ENCODE measurements at places on chromosomes 12 and 14.

GRCh38 chr14:32434880-32435279, 105.8 kb downstream of the AKAP6 start:
- no peak for DNase-seq

GRCh38 chr14:52918486-52918885, 32.4 kb downstream of the FERMT2 start:
- peak; percentile 36 for DNase-seq

DNA sequence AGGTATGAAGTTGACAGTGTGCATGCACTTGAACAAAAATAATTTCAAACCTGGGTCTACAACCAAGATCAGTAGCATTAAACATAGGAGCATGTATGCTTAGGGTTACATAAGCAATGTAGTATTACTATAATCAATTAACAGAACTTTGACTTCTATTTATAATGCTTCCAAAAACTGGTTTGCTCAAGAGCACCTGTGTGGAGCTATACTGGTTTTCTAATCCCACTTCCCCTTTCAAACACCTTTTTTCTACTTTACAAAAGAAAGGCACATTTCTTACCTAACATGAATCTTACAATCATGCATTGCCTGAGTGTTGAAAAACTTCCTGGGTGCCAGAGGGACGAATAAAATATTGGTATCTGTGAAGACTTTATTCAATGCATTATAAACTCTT, 72.7 kb downstream of the EFCAB11 start:
- DNase-seq, result no peak

DNA sequence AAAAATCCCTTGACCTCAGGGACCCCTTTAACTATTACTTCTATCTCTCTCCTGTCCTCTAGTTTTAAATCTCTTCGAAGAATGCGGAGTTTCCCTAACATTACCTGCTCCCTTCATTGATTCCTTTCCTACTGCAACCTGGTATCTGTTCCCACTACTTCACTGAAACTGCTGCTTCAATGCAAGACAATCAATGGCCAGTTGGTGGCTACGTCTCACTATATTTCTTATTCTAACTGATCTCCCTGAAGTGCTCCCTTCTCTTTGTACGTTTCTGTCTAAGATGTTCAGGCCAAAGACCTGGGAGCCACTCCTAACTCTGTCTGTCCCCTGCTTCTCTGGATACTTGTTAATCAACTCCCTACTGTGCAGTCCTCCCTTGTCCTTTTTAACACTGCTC, 10.3 kb upstream of the KCNA1 start:
- no peak for DNase-seq

GRCh38 chr12:11655842-11656241, 6.4 kb downstream of the ETV6 start:
- DNase-seq, result no peak

- DNase-seq, result no peak
Measured at GRCh38 chr14:34750670-34751069, 36.3 kb upstream of the CFL2 start.

DNA sequence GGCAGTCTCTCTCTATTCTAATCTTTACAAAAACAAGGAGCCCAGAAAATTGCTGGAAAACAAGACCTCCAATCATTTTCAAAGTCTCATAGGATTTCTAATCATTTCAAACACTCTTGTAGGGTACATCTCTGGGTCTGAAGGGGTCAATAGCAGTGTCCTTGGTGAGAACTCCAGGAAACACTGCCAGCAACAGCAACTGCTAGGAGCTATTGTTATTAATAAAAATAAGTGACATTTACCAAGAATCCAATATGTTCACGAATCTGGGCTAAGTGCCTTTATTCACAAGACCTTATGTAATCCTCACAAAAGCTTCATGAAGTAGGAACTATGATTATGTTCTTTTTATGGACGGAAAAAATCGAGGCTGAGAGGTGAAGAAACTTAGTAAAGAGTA, 72.8 kb downstream of the TTC7B start:
- no peak for DNase-seq

GRCh38 chr14:81153187-81153586, 67.6 kb downstream of the GTF2A1 start:
- DNase-seq, result no peak

- no peak for DNase-seq
Measured at GRCh38 chr14:93987376-93987775, 9.7 kb upstream of the CCDC197 start.

DNA sequence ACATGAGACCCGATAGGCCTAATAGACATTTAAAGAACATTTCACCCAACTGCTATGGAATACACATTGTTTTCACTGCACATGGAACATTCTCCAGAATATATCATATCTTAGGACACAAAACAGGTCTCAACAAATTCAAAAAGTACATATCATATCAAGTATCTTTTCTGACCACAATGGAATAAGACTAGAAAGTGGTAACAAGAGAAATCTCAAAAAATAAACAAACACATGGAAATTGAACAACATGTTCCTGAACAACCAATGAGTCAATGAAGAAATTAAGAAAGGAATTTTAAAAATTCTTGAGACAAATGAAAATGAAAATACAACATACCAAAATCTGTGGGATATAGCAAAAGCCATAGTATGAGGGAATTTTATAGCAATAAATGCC, 208.1 kb downstream of the PTPRO start:
- no peak for DNase-seq

DNA sequence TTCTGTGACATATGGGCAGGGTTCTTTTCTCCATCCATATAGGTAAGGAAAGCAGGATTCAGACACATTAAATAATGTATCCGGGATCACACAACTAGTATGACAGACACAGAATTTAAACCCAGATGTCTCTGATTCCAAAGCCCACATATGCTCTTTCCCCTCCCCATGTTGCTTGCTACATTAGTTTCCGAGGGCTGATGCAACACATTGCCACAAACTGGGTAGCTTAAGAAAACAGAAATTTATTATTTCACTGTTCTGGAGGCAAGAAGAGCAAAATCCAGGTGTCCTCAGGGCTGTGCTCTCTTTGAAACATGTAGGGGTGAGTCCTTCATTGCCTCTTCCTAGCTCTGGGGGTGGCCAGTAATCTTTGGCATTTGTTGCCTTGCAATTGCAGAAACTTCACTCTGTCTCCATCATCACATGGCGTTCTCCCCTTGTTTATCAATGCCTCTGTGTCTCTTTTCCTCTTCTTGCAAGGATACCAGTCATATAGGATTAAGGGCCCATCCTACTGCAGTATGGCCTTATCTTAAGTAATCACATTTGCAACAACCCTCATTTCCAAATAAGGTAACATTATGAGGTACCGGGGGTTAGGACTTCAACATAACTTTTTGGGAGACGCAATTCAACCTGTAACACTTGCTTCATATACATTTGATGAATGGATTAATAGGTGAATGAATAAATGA, 83.0 kb upstream of the CCND2 start:
- no peak for DNase-seq

DNA sequence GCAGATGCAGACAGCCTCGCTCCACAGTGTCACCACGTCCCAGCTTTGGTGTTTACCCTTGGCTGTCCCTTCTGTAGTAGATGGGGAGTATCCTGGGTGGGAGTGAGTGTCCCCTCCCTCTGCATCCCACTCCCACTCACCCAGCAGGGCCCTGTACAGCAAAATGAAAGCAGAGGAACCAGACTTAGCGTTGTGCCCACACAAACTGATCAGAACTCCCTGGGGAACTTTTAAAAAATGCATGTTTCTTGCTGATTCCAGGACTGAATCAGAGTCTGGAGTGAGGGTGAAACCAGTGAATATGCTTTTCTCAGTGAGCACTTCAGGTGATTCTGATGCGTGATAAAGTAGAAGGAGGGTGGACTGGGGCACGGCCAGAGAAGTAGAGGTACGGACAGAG, 2.9 kb downstream of the ACVRL1 start:
- DNase-seq, result no peak

DNA sequence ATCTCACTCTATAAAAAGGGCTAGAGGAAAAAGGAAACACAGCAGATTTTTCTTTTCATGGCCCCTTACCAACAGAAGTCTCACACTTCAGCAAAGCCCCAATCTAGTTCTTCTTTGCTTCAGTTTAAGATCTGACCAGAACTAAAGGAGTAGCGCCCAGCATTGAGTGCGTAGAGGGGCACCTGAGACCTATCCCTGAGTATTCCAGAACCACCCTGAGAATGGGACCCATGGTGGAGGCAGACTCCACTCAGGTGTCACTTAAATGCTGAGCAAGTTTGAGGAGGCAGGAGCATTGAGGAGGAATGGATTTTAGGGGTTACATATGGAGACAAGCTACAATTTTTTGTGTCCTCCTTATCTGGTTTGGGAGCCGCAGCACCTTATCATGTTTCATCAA, 1.8 kb upstream of the HOXC11 start:
- no peak for DNase-seq

GRCh38 chr14:91335191-91336092, 82.2 kb downstream of the CCDC88C start:
- DNase-seq, result no peak

GRCh38 chr14:74754157-74754556, 9.0 kb upstream of the YLPM1 start:
- DNase-seq, result no peak

DNA sequence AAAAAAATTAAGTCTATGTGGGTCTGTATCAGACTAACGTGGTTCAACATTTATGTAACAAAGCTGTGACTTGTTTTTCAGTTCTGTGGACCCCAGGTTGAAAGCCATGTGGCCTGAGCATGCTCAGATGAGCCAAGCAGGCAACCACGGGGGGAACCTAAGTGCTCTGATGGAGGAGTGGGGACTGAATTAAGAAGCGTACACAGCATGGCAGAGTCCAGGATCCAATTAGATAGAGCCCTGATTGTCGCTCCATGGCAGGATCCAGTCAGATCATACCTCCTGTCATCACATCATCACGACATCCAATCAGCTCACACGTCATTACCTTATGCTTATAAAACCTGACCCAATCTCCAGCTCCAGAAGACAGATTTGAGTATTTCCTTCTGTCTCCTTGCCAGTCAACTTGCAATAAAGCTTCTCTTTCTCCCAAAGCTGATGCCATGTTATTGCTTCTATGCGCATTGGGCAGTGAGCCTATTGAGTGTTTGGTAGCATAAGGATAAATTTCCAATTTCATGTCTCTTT, 1013.1 kb upstream of the TMEM132C start:
- DNase-seq, result no peak

- DNase-seq, result no peak
Measured at GRCh38 chr12:58575256-58575655, 345.0 kb downstream of the LRIG3 start.

GRCh38 chr12:121240062-121240420, 30.1 kb downstream of the P2RX4 start:
- no peak for DNase-seq

- no peak for DNase-seq
Measured at GRCh38 chr12:111443586-111443985, 37.9 kb downstream of the SH2B3 start.

- DNase-seq, result no peak
Measured at GRCh38 chr14:32019276-32019675, 57.8 kb upstream of the ARHGAP5 start.

DNA sequence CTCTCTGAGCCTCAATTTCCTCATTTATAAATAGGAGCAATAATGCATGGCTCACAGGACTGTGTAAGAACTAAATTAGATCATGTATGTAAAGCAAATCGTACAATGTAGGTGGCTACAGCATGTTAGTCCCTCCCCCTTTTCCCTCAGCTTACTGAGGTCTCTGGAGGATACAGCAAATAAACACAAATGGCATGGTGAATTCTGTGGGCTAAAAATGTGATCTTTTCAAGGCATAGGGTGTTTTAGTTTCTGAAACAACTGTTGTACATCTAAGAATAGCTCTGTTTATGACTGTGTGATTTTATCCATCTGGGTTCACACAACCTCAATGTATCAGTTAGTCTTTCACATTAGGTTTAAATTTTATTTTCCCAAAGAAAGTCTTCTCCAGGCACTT, 121.2 kb upstream of the PLEKHG7 start:
- DNase-seq, result no peak

- no peak for DNase-seq
Measured at GRCh38 chr12:94798113-94798512, 147.8 kb upstream of the TMCC3 start.

DNA sequence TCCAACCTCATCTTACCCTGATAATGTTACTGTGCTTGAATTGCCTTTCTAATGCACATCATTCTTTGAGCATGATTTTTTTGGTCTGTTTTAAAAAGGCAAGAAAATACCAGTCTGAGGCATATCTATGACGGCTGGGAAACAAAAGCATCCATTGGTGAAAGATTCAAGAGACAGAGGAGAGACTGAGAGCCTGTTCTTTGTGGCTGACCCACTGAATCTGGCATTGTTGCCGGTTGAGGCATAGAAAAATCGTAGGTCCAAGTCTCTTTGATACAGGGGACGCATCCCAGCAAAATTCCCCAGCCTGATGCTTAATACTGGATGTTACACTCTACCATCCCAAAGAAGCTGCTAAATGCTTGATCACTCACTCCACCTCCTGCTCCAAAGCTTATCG, 2.9 kb upstream of the KLHL42 start:
- DNase-seq, result no peak

DNA sequence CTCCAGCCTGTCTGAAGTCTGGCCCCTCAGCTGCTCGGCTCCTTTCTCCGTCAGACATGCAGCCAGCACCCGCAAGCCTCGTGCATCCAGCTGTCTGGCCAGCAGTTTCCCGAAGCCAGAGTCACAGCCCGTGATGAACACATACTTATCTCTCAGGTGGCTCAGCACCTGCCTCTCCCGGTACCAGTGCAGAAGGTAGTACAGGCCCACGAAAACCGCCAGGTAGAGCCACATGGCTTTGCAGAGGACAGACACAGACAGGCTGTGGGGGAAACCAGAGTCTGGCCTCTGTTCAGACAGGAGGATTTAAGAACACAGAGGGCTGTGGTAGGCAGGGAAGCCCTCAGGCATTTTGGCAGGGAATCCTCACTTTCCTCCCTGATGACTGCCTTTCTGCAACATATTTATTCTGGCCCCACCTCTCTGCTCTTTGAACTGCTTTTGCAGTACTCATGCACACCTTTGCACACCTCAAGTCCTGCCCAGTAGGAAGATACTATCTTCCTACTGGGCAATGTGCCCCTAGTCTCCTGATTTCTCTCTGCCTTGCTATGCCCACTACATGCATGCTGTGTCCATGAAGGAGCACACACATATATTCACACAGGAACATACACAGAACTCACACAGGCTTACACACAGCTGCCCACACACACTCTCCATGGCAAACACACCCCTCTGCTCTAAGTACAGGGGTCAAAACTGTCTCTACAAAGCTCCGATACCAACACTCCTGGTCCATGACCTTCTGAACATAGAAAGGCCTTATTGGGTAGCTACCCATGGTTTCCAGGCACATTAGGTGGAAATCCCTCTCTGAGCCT, at the start of gene RDH16:
RDH16 (minus strand) TSS at position 380 of the 824 bp plus-strand sequence; CDS start at position 234, 146 bp downstream.
- DNase-seq, result no peak

DNA sequence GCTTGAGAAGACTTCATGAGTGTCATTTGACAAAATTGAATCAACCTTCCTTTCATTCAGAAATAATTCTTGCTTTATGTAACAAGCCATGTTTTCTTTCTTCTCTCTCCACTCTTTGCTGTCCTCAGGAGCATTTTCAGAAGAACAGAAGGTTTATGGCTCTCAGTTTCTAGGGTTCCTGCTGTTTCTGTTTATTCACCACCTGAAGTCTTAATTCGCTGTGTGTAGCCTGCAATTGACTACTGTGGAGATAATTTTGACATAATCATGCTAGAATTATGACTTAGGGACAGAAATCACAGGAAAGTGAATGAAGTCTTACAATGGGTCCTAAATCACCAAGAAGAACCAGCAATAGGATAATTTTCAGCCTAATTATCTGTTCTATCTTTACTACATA, 7.2 kb upstream of the PLEKHG7 start:
- DNase-seq, result no peak

All from T-cell (primary cell).